A549 treated with CpdA at 1 μM for 4 hours (cell line): ENCODE measurements at places on chromosomes 2 and 18. TPM values are rescaled to one million over a fixed set of nuclear protein-coding genes. Genes with fewer than 3 reads are reported as not detected.

Gene CXCR1
- total RNA-seq: not detected in 5 replicates

Gene NT5C1B
- total RNA-seq: not detected in 5 replicates

Gene DLGAP1
- total RNA-seq: not detected in 5 replicates

Gene WNT6
- total RNA-seq: 0.08 to 0.13 TPM (median 0.11 TPM) in 4 of 5 replicates, not detected in the other

Gene RNF125
- total RNA-seq: 0.18 to 0.48 TPM (median 0.24 TPM) in 5 replicates

Gene CCDC141
- not detected in 5 replicates for total RNA-seq

Gene NTSR2
- 0.05 TPM in 1 of 5 replicates, not detected in the others for total RNA-seq

Gene CLIP4
- total RNA-seq: 24.5 to 27.4 TPM (median 26.6 TPM) in 5 replicates

Gene LIPT1
- 3.6 to 5.5 TPM (median 3.8 TPM) in 5 replicates for total RNA-seq

Gene PSTPIP2
- 0.16 to 0.47 TPM (median 0.33 TPM) in 5 replicates for total RNA-seq

Gene ANKRD30BL
- not detected in 5 replicates for total RNA-seq

Gene PFN4
- 1.0 to 1.7 TPM (median 1.2 TPM) in 5 replicates for total RNA-seq

Gene POTEJ
- not detected in 5 replicates for total RNA-seq

Gene BOK
- total RNA-seq: 21.8 to 34.1 TPM (median 29.4 TPM) in 5 replicates

Gene TBR1
- 0.03 TPM in 1 of 5 replicates, not detected in the others for total RNA-seq
